Fibroblast of the aortic adventitia (primary cell): ENCODE measurements at places on chromosomes 5 and 9.

DNA sequence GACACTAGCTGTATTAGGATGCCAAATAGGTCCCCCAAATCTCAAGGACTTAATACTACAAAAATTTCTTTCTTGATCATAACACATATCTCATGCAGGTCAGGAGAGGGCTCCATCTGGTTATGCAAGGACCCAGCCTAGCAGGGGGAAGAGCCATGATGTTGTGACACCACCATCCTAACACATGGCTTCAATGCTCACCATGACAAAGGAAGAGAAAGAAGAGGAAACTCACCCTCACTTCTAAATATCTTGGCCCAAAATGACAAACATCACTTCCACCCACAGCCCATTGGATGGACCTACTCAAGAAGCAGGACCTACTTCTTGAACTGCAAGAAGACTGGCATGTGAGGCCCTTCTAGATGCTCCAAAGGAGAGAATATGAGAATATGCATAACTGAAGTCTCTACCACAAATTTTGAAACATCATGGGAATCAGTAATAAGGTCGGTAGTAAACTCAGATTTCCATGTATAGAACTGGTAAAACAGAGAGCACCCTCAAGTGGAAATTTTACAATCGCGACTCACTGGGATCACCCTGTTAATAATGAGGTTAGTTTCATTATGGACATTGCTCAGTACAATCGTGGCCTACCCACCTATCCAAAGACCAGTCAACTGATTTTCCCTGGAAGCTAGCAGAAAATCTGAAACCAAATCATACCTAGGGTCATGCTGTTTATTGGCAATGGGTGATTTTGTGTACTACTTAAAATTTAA is 308.2 kb downstream of the ACTL7B start:
- DNase-seq: no peak

GRCh38 chr5:134917070-134917815 is 12.3 kb downstream of the PCBD2 start:
- DNase-seq: no peak

DNA sequence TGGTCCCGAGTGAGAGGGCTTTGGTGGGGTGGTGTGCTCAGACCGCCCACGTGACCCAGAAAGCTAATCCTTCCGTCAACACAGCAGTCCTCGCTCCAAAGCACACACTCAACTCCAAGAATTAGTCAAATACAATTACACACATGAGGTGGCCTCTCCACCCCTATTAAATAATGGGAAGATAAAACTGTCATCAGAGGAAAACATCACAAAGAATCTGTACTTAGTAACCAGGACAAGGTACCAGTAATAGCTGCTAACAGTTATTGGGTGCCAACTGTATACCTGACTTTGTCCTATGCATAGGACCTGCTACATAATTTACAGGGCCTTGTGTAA is 222.8 kb downstream of the HSPA4 start:
- DNase-seq: peak; percentile 2

GRCh38 chr5:140637371-140638100 is 1.7 kb upstream of the TMCO6 start:
- DNase-seq: no peak

GRCh38 chr5:14571901-14572300 is 9.7 kb upstream of the OTULINL start:
- DNase-seq: no peak

- DNase-seq: no peak
Measured at GRCh38 chr5:16912080-16912479, 24.0 kb downstream of the MYO10 start.

- DNase-seq: no peak
Measured at GRCh38 chr5:75824323-75824722, 107.1 kb upstream of the POC5 start.

DNA sequence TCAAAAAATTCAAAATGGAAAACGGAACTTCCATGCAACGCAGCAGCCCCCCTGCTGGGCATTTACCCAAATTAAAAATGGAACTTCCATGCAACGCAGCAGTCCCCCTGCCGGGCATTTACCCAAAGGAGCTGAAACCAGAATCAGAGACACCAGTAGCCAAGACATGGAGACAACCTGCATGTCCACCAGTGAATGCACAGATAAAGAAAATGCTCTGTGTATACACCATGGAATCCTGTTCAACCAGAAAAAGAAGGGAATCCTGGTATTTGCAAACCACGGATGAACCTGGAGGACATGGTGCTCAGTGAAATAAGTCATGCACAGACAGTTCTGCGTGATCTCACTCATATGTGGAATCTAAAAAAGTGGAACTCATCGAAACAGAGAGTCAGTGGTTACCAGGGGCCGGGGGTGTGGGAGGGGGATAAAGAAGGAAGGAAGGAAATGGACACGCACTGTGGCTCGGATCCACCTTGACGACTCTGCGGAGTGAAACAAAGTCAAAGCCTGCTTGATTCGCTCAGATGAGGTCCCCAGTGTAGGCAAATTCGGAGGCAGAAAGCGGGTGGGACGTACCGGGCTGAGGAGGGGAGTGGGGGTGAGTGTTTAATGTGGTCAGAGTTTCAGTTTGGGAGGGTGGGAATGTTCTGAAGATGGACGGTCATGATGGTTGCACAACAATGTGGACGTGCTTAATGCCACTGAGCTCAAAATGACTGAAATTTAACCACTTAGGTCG is 40.2 kb upstream of the EXOC3 start:
- DNase-seq: no peak

DNA sequence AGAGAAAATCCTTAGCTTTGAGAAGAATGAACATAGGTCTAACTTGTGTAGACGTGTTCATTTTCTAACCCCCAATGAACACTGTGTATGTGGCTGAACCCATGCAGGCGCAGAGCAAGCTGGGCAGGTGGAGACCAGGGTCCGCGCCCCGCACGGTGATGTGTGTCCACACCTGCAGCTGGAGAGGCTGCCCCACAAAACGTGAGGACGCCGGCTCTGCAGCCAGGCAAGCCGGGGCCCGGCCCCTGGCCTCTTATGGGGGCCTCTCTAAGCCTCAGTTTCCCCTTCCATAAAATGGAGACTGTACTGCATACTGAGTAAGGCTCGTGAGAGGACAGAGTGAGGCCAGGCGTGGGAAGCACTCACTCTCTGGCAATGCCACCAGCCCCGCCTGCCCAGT is 124.7 kb upstream of the RAPGEF1 start:
- no peak for DNase-seq

GRCh38 chr9:108054131-108054630 is 564.6 kb upstream of the KLF4 start:
- no peak for DNase-seq

- no peak for DNase-seq
Measured at GRCh38 chr9:116979456-116979855, 292.4 kb downstream of the TRIM32 start.

- peak; percentile 77 for DNase-seq
Measured at GRCh38 chr5:125659316-125660023, 763.7 kb upstream of the GRAMD2B start.

DNA sequence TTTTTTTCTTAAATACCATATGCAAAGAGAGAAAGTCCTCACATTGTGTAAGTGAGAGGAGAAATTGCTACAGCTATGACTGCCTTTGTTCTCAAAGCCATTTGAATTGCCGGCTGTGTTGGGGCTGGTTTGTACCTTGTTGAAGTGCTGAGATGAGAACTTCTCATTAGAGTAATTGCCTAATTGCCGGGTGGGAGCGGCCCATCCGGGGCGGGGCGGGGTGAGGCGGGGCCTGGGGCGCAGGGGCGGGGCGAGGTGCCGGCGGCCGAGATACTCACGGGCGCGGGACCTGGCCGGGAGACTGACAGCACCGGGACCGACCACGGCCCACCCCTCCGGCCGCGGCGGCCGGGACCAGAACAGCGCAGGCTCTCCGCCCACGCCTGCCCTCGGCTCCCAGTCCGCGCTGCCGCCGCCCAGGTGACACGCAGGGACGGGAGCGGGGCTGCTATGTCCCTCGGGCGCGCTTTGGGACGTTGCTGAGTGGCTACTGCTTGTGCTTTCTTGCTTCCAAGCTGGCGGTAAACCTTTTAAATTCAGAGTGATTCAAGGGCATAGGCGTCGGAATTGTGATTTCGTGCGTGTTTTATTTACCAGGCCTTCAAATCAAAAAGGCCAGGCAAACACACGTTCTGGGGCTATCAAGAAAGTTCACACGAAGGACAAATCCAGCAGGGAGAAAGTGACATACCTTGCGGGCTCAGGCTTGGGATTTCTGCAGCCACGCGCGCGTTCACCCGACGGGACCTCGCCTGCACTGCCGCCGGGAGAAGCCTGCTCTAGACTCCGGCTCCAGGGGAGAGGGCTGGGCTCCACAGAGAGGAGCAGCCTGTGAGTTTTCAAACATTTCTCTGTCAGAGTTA is 269.1 kb downstream of the FANCC start:
- DNase-seq: peak; percentile 44

- DNase-seq: no peak
Measured at GRCh38 chr9:108665521-108666239, 190.1 kb downstream of the ACTL7B start.

DNA sequence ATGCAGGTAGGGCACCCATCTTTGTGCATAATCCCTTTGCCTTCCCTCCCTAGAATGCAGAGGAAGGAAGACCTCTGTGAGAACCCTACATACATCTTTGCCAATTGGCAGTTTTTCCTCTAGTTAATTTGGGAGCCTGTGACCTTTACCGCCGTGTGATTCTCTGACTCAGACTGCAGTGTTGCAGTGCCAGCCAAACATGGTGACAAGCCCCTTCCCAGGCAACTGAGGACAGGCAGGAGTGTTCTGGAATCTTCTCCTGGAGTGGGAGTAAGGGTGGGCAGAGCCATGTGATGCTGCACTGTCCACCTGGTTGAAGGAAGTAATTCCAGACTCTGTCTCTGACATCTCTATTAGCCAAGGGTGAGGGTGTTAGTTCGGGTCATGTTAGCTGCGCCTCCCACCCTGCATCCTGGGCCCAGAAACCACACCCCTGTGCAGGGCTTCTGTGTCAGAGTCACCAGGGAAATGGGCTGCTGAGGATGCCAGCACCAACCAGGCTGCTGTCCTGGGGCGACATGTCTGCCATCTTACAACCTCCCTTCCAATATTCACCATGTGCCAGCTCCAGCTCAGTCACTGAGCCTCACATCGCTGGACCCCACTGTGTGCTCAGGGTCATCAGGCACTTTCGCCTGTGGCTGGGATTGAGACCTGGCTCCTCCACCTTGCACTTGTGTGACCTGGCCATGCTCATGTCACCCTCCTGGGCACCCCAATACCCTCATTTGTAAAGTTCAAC is 21.8 kb downstream of the KCNIP1 start:
- DNase-seq: no peak

DNA sequence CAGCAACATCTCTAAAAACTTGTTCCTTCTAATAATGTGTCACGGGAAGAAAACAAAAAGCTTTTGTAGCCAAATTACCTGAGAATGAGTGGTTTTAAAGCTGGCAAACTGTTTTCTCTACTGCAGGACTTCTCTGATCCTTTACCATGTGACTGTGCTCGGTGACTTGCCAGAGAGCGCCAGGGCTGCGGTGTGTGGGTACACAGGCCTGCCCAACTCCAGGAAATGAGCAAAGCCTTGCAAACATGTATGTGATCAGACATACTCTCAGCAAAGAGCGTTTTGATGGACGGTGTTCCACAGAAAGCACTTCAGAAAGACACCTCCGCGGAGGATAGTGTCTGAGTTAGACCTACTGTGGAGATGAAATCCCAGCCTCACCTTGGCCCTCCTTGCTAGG is 157.3 kb downstream of the SPOCK1 start:
- DNase-seq: no peak

DNA sequence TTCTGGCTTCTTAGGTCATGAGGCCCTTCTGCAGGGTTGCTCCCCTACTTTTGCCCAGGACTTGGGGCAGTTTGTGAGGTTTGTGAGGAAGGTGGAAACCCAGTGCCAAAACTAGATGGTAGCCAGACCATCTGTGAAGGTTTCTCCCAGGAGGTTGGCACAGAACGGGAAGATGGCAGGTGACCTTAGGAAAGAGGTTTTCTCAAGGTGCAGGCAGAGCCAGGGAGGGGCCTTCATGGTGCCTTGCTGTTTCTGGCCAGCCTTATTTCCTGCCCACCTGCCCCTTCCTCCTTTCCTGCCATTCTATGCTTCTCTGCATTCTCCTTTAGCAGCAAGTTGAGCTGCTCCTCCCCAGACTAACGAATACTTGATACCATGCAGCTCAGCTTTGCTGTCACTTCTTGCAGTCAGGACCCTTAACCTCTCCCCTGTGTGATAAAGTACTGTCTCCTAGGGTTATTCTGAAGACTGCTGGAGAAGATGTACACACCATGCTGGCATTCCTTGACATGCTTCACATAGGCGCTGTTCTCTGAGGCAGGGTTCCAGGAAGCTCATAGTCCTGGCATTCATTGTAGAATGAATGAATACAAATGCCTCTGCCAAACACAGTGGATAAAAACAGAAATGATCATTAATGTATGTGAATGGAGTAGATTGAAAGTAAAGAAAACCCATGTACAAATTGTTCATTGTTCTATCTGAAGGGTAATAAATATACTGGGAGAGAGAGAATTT is 154.3 kb downstream of the KDM4C start:
- DNase-seq: peak; percentile 19

GRCh38 chr9:124132671-124133147 is 121.1 kb downstream of the LHX2 start:
- no peak for DNase-seq

- DNase-seq: no peak
Measured at GRCh38 chr9:14750821-14751220, 28.3 kb upstream of the CER1 start.

DNA sequence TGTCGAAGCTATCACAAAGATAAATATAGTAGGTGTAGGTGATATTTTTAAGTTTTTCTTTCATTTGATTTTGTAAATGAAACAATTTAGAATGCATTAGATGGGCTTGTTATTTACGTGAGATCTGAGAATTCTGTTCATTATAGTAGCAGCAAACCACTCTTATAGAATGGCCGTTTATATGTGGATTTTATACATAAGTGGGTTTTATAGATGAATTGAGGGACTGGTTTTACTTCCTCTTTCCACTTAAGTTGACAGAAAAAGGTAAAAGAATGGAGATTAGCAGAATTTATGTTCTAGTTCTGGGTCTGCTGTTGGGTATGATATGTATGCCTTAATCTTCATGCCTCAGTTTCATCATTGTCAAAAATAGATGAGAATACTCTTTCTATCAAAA is 5.6 kb downstream of the RMI1 start:
- no peak for DNase-seq

GRCh38 chr5:160339406-160340130 is 27.2 kb upstream of the CCNJL start:
- DNase-seq: peak; percentile 14

DNA sequence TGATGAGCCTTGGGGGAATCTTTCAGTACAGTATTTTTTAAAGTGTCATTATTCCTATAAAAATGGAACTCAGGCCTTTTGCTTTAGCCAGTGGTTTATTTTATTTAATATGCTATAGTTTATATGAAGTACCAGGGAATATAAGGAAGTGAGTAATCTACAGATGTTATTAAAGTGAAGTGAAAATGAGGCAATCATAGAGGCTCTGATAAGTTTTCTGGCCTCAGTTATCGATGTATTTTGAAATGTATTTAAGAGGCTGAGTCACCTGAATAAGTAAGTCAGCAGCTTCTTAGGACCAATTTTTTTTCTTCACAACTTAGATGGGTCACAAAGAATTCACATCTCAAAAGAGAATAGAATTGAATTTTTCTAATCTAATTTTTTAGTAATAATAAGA is 829.0 kb downstream of the DNAH5 start:
- DNase-seq: no peak
